Left forelimb (tissue), 1 donor: ENCODE measurements at places on chromosomes 4 and X.

GRCh38 chr4:80202741-80203553, 5.6 kb downstream of the PRDM8 start:
- no peak for DNase-seq

GRCh38 chrX:19554786-19555185, 39.5 kb upstream of the MAP3K15 start:
- DNase-seq = no peak

- no peak for DNase-seq
Observed at GRCh38 chr4:105351861-105352260, 122.0 kb downstream of the PPA2 start.

- no peak for DNase-seq
Observed at GRCh38 chr4:114879916-114880669, 233.3 kb downstream of the NDST4 start.

DNA sequence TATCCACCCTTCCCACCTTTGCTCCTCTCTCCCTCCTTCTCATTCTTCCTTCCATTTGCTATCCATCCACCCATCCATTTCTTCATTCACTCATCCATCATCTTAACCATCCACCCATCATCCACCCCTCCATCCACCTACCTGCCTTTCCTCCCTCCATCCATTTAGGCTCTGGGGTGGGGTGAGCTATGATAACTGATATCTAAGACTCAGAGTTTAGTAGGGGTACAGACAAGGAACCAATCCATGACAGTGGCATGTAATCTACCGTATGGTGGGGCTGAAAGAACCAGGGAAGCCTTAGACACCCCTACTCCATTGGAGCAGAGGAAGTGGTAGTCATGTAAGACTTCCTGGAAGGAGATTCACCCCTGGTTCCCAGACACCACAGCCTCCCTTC, 23.2 kb downstream of the PSAPL1 start:
- DNase-seq = no peak

GRCh38 chrX:152897222-152898131, at the start of gene ZNF185:
ZNF185 (plus strand) TSS chrX:152898067; CDS start chrX:152914490, 16,423 bp downstream.
- peak; percentile 74 for DNase-seq

DNA sequence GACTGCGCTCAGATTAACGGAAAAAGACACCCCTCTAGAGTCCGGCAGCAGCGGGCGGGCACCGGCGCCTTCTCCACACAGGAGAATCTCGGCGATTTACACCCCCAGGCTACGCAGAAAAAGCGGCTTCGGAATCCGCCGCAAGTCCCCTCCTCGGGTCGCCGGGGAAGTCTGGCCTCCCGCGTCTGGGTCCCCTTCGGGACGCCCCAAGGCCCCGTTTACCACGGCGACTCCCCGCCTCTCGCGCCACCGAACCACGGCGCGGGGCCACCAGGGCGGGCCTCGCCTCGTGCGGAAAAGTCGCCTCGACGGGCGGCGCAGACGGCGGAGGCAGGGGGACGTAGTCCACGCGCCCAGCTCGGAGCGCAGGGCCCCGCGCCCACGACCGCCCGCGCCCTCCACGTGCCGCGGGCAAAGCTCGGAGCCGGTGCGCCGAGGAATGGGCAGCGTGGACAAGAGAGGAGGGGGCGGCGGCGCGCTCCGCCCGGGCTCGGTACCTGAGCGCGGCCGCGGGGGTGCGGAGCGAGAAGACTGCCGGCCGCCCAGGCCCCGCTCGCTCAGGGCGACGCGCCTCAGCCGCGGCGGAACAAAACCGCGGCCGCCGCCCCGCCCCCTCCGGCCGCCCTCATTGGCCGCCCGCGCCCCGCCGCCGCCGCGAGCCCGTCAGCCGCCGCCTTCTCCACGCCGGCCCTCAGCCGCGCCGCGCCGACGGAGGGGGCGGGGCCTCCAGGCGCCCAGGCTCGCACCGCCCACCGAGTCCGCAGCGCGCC, at the start of gene FAM53A:
Gene FAM53A (minus strand): TSS at position 578 of the 770 bp plus-strand sequence. CDS start 15,572 bp downstream, outside the sequence.
- DNase-seq = peak; percentile 93

DNA sequence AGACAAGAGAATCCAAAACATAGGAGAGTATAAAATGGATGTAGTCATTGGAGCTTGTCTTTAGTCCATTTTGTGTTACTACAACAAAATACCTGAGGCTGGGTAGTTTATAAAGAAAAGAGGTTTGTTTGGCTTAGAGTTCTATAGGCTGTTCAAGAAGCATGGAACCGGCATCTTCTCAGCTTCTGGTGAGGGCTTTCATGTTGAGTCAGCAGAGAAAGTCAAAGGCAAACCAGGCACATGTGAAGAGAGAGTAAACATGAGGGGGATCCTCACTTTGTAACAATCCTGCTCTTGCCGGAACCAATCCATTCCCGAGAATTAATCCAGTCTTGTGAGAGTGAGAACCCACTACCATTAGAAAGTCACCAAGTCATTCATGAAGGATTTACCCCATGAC, 8.1 kb upstream of the HCCS start:
- no peak for DNase-seq

DNA sequence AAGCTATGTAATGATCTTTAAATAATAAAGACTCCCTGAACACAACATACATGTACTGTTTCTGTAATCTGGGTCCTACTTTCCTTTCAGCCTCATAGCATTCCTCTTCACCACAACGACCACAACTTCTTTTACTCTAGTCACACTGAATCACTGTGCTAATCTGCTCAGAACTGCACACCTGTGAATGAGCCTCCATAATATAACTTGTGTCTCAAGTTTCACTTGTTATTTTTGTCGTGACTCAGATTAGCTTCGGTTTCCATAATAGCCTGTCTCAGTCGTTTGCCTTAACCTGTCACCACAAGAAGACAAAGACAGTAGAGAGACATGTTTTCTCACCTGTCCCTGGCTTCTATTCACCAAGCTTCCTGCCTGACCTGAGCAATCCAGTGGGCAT, 61.8 kb downstream of the MAGED1 start:
- DNase-seq = no peak

DNA sequence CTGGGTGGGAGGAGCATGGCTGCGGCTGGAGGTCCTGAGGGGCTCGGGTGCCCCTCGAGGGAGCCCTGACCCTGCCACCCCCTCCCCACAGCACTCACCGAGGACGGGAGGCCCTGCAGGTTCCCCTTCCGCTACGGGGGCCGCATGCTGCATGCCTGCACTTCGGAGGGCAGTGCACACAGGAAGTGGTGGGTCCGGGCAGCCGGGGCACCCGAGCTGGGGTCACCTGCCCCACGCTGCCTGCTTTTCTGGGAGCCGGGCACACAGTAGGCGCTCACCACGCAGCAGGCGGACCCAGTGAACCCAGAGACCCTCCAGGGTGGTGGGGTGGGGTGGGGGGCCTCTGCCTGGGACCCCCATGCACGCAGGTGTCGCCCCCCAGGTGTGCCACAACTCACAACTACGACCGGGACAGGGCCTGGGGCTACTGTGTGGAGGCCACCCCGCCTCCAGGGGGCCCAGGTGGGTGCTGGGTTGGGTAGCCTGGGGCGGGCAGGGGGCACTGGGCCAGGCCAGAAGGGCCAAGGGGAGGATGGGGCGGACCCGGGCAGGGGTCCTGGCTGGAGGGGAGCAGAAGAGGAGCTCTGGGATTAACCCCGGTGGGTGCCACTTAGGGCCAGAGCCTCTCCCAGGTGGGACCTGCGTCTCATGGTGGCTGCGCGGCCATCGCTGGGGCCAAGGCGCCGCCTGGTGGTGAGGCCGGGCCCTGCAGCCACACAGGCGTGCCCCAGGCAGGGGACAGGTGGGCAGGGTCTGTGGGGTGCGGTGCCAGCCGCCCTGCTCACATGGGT, 1.4 kb downstream of the HGFAC start:
- no peak for DNase-seq

DNA sequence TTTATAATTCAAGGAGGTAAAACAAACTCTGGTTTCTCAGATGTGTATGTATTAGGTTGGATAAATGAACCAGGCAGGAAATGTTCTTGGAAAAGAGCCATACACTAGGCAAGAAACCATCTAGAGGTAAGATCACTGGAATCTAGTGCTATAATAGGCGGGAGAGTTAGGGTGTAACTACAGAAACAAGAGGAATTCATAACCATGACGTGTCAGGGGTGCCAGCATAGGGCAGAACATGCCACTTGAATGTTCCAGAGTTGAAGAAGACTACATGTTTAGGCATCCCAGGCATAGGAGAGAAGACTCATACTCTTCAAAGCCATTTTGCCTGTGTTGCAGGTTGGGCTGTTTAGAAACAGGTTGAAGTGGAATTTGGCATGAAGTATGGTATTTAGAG, 198.7 kb downstream of the CCNG2 start:
- DNase-seq = no peak

DNA sequence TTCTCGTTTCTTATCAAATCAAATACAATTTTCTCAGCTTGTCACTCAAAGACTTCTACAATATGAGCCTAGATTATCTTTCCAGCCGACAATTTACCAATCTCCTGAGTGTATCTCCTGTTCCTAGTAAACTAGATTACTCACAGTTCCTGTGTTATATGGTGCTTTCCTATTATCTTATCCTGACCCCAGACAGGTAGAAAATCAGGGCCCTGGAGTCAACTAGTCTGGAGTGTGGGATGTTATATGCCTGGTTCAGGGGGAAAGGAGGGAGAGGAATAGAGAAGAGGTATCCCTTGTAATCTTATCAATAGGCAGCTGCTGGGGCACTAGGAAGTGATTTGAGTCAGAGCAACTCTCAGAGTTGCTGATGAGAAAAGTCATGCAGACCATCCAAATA, 127.1 kb downstream of the SLC7A11 start:
- DNase-seq = no peak

- DNase-seq = no peak
Observed at GRCh38 chrX:112642349-112642748, 37.4 kb downstream of the LHFPL1 start.

DNA sequence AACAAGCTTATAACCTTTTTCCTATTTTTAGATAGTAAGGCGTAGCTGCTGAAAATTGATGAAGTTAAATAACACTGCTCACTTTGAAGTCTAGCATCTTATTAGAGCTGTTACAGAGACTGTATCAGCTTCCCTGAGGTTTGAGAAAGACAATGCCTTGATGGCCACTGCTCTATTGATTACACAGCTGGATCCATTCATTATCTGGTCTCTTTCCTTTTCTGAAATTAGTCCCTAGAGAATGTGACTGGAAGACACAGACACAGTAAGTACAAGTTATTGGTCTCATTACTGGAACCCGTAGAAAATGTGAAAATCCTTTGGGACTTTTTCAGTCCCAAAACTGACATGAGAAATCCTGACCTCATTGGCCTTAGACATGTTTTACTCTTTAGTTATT, 188.3 kb downstream of the NAF1 start:
- DNase-seq = no peak

DNA sequence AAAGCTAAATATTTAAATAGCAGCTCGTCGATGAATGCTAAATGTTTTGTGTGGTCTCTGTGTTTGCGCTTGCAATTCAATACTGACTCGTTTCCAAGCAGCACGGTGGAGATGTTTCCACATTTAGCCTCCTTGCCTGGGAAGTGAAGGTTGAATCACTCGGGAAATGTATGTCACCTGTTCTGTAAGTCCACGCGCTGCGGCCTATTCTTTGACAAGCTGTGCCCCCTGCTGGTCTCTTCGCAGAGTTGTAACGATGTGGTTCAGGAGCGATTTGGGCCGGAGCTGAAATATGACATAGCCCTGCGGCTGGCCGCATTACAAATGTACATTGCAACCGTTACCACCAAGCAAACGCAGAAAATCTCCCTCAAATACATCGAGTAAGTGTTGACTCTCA, 89.6 kb upstream of the PRPS2 start:
- DNase-seq = peak; percentile 62

DNA sequence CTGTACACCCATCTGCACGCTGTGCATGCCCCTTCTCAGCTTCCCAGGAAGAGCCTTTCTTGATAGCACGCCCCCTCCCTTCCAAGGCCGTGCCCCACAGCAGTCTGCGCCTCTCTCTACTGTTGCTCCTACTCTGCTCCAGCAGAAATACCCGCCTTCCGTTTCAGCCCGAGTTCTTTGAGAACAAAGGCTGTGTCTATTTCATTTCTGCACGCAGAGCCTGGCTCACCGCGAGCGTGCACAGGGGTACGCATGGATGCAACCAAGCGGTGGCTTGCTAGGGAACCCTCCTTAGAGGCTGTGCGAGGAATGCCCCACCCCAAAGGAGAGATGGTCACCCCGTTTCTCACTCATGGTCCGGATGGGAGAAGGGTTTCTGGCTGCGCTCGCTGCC, 485 bp downstream of the AADAT start:
- DNase-seq = peak; percentile 73

DNA sequence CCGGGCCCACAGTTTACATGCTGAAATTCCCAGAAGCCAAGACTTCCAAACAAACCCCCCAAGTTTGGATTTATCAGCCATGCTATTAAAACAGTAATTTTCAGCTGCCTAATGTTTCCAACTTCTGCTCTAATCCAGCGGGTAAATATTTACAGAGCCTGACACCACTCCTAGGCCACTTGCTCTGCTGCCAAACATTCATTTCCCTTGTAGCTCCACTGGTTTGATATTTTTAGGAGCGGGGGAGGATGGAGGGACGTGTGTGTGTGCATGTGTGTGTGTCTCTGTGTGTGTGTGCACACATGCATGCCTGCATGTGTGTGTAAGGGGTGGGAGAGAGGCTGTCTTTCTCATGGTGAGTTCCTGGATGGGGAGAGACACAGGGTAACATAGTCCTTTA, 115.7 kb upstream of the PJA1 start:
- no peak for DNase-seq

DNA sequence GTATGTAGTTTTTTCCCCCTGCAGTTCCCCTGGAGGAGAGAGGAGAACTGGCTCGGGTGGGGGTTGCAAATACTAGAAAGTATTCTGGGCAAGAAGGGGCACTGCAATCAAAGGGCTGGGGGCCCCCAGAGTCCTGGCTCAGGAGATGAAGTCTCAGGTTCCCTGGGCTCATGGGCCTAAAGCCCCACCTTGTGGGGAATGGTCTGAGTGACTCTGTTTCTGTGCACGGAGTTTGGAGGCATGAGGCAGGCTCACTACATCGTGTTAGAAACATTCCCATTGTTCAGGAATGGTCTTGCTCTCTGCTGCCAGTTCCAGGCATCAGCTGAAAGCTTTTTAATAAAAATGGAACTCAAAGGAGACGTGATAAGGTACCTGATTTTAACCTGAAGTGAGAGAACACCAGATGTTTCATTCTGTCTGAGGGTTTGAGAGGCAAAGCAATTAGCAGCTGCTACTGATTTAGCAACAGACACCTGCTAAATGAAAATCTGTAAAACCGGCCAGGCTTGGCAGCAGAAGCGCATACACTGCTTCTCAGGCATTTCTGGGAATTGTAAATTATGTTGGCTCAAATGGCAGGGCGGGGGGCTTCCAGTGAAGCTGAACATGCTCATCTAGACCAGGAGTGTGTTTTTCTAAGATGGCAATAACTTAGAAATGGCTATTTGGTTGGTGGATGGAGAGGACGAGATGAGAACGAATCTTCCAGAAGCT, 122.7 kb downstream of the TMEM164 start:
- no peak for DNase-seq

- DNase-seq = no peak
Observed at GRCh38 chrX:150199803-150200202, 163.3 kb upstream of the MAMLD1 start.

- DNase-seq = no peak
Observed at GRCh38 chr4:76589872-76590797, 155.1 kb downstream of the SHROOM3 start.

- no peak for DNase-seq
Observed at GRCh38 chr4:132384709-132385108, 764.4 kb upstream of the PCDH10 start.

- DNase-seq = no peak
Observed at GRCh38 chrX:46922611-46923010, 10.4 kb downstream of the JADE3 start.

GRCh38 chr4:109375778-109376414, 57.7 kb upstream of the SEC24B start:
- DNase-seq = no peak

GRCh38 chr4:185933078-185933581, 121.1 kb upstream of the SORBS2 start:
- DNase-seq = no peak

GRCh38 chr4:174265916-174266315, 17.6 kb downstream of the FBXO8 start:
- no peak for DNase-seq
